Stimulated activated CD4-positive, alpha-beta T cell treated with anti-CD3 and anti-CD28 coated beads, TNF-alpha, amount 100 ng/mL, for 48 hours (primary cell): ENCODE measurements at places on chromosomes 11 and 22.

GRCh38 chr22:29762263-29762662, 4.5 kb downstream of the ZMAT5 start:
- no peak for DNase-seq

DNA sequence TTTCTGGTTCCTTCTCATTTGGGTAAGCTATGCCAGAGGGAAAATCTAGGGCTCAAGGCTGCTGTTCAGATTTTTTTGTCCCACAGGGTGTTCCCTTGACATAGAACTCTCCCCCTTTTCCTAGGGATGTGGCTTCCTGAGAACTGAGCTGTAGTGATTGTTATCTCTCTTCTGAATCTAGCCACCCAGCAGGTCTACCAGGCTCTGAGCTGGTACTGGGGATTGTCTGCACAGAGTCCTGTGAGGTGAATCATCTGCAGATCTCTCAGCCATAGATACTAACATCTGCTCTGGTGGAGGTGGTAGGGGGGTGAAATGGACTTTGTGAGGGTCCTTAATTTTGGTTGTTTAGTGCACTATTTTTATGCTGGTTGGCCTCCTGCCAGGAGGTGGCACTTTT, 167.3 kb upstream of the PGR start:
- DNase-seq = no peak

GRCh38 chr11:103927535-103927934, 108.9 kb upstream of the DDI1 start:
- no peak for DNase-seq

GRCh38 chr11:76698321-76699043, 27.9 kb upstream of the LRRC32 start:
- DNase-seq = no peak

DNA sequence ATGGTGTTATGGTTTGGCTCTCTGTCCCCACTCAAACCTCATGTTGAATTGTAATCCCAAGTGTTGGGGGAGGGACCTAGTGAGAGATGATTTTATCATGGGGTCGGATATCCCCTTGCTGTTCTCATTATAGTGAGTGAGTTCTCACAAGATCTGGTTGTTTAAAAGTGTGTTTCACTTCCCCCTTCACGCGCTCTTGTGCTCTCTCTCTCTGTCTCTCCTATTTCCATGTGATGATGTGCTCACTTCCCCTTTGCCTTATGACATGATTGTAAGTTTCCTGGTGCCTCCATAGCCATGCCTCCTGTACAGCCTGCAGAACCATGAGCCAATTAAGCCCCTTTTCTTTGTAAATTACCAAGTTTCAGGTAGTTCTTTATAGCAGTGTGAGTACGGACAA, 765.1 kb downstream of the KCNA4 start:
- DNase-seq = no peak

- no peak for DNase-seq
Measured at GRCh38 chr22:19824926-19825339, 29.7 kb downstream of the GNB1L start.

DNA sequence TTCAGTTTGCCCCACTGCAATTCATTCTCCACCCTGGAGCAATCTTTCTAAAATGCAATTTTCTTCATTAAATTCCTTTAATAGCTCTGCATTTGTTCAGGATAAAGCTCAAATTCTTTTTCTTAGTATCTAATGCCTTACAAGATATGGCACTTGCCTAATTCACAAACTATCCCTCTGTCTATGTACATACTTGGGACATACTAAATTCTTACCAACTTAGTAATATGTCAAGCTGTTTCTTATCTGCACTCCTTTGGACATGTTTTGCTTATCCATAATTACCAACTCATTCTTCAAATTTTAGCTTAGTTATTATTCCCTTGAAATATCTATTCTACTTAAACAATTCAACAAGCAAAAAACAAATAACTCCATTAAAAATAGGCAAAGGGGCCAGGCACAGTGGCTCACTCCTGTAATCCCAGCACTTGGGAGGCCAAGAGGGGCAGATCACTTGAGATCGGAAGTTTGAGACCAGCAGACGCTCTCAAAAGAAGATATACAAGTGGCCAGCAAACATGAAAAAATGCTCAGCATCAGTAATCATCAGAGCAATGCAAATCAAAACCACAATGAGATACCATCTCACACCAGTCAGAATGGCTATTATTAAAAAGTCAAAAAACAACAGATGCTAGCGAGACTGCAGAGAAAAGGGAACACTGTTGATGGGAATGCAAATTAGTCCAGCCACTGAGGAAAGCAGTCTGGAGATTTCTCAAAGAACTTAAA, 96.9 kb downstream of the FAM76B start:
- DNase-seq = no peak

- no peak for DNase-seq
Measured at GRCh38 chr22:29932136-29932535, 49.2 kb downstream of the MTMR3 start.

DNA sequence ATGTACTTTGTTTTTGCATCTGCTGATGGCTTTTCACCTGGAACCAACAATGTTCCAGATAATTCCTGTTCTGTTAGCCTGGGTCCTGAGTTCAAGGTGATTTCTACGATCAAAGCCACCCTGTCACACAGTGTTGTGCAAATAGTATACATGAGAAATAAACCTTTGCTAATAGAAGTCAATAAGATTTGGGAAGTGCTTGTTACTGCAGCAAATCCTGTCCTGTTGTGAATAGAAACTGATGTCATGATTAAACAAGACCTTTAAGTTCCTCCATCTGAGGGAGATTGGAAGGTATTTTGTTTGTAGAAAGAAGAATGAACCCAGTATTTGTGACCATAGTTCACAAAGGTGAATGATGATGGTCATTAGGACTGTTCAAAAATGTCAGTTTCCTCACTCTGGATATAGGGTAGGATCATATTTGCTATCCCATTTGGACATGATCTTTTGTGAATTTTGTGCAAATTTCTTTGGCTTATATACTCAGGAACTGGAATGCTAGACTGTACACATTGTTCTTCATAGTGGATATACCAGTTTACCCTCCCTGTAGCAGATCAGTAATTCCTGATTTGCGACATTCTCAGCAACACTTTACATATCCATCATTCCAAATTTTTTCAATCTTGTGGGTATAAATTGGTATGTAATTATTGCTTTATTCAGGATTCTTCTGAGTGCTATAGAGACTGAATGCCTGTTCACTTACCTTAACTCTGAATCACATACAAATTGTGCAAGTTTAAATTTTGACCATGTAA, 428.5 kb downstream of the METTL15 start:
- no peak for DNase-seq

GRCh38 chr22:36625102-36625501, 78.5 kb downstream of the CACNG2 start:
- no peak for DNase-seq

DNA sequence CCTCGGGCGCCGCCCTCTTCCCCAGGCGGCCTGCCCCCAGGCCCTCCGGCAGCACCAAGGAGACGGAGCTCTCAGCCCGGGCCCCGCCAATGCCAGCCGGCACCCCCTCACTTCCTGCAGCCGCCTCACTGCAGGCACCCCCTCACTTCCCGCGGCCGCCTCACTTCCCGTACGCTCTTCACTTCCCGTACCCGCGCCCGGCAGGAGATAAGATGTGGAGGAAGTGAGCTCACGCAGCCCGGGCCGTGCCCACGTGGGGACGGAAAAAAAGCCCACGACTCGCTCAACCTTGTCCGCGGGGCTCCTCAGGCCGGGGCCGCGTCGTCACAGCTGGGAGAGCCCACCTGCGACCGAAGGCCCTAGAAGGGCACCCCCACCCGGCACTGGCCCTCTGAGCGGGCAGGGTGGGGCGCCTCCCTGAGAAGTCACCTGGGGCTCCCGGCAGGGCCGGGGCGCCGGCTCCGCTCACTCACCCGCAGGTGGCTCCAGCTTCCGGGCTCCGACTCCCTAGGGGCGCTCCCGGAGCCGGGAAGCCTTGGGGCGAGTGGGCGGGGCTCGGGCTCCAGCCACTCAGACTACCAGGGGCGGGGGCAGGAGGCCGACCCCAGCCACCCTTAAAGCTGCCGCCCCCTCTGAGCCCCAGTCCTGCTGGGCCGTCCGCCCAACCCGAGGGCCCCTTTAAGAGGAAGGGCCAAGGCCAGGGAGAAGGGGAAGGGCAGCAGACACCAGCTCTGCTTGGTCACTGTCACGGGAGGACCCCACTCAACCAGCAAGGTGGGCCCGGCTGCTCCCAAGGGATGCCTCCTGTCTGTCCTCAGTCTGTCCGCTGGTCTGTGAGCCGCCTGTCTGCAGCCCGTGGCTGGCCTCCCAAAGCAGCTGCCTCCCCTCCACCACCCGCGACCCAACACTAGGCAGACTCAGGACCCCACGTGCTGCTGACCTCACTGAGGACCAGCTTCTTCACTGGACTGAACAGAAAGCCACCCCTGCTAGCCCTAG, 31.4 kb downstream of the PISD start:
- DNase-seq = peak; percentile 84

DNA sequence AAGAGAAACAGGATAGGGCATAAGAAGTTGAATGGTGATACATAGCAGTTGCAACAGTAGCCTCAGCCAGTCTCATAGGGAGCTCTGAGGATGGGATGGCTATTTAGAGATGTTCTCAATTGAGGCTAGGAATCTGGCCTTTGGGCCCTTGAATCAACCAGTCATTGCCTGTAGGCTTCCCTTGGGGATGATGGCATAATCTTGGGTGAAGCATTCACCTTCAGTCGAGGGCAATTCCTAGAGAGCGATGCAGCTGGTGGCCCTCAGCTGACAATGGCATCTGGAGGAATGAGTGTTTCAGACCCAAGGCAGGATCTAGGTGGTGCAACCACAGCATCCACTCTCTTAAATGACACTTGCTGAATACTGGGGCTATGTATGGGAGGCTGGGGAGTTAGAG, 61.0 kb downstream of the CCDC81 start:
- DNase-seq = no peak

DNA sequence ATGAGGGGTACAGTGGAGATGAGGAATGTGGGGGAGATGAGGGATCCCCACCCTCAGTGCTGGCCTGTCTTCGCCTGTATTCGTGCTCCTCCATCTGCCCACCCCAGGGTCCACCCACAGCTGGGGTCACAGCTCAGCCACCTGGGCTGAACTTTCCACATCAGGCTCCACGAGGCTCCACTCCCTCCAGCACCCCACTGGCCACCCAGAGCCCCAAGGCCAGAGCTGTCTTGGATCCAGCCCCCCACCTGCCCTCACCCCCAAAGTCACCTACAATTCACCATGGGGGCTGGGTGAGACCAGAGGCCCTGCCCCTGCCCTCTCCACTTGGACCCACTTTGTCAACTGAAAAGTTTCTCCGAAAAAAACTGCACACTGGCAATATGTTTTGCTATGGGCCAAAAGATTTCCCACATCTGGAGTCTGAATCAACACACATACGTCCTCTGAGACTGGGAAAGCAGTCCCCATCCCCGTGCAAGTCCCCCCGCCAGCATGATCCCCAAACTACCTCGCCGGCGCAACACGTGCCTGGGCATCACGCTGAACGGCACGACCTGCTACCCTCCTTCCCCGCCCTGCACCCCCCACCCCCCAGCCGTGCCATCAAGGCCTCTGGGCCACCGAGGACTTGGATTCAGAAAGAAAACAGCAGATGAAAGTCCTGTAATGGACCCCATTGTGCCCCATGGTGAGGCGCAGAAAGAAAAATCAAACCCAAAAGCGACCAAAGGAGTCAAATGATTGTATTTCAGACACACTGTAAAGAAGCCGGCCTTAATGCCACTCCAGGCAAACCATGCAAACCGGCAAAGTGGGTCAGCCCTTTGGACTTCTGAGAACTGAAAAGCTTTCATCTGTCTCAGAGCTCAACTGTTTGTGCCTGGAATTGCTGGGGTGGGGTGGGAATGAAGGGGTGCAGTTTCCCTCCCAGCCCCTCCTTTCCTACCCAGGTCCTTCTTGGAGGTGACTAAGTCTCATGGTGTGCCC, 16.5 kb upstream of the GAL start:
- DNase-seq = no peak

DNA sequence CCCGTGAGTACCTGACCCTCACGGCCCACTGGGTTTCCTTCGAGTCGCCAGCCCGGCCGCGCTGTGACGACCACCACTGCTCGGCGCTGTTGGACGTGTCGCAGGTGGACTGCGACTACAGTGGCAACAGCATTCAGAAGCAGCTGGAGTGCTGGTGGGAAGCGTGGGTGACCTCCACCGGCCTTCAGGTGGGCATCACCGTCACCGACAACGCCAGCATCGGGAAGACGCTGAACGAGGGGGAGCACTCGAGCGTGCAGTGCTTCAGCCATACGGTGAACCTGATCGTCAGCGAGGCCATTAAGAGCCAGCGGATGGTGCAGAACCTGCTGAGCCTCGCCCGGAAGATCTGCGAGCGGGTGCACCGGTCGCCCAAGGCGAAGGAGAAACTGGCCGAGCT, 32.2 kb downstream of the ZBED4 start:
- DNase-seq = no peak

DNA sequence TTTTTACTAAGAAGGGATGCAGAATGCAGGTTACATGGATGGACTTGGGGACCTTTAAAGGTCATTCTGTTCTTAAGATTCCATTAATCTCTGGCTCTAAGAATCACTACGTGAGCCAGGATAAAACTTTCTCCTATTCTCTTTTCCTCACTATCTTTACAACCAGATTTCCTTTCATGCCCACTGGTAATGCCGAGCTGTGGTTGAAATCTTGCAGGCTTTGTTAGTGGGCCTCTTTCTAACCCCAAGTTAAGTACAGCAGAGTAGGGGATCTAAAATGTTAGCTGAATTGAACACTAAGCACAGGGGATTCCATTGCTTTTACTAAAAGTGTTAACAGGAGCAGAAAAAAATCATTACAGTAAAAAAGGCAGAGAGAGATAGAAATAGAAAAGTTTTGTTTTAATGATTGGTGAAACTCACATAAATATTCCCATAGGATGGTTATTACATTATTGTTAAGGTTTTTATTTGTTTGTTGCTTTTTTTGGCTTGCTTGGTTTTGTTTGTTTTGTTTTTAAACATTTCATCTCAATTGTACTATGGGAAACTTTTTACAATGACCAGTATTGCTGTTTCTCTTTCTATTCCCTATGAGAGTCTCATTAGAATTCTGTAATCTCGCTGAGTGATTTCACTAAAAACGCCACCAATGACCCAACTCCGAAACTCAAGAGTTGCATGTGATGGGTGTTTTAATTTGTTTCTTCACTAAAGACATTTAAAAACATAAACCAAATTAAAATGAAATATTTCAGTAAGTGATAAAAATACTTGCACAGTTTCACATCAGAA, 54.1 kb upstream of the HTATIP2 start:
- DNase-seq = no peak

- DNase-seq = no peak
Measured at GRCh38 chr11:110200241-110200640, 96.2 kb downstream of the RDX start.

DNA sequence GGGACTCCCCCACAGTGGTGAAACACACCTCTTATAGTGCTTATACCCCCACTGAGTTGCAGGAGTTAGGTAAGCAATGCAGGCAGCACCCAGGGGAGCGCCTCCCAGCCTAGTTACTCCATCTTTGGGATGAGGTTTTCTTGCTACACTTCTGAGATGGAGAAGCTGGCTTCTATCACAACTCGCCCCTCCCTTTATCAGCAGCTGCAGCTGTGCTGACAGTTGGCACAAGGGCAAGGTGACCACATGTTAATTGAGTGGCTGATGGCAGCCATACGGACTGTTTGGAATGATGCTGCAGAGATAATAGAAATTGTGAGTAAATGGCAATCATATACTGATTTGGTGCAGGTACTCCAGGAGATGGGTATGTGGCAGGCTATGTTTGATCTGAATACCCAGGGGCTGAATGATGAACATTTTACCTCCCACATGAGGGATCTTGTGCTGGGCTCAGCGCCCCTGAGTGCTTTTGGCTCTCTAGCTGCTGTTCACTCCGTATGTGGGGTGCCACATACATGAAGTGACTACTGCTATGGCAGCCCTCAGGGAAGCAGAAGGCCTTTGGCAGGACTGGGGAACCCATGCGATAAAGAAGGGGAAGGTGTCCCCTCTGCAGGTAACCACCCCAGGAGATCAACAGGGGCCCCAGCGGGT, 29.2 kb upstream of the KCNA4 start:
- DNase-seq = no peak

- DNase-seq = no peak
Measured at GRCh38 chr11:9462172-9462799, 1.5 kb downstream of the ZNF143 start.
